ENCODE measurements at places on chromosomes 1 and 21.

DNA sequence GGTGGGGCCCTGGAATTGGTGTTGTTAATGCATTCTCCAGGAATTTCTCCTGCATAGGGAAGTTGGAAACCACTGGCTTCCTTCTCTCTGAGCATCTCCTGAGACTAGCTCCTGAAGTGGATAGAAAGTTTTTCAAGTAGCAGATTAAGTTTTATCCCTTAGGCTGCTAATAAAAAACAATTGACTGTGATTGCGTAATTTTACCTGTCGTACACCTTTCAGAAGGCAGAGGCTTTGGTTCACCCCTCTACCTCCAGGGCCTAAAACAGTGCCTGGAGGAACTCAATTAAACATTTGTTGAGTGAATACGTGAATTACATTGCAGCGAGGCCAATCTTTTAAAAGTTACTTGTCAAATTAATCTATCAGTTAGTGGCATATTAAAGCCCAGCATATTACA is 3.4 kb downstream of the ITSN1 start:
- no peak for DNase-seq

DNA sequence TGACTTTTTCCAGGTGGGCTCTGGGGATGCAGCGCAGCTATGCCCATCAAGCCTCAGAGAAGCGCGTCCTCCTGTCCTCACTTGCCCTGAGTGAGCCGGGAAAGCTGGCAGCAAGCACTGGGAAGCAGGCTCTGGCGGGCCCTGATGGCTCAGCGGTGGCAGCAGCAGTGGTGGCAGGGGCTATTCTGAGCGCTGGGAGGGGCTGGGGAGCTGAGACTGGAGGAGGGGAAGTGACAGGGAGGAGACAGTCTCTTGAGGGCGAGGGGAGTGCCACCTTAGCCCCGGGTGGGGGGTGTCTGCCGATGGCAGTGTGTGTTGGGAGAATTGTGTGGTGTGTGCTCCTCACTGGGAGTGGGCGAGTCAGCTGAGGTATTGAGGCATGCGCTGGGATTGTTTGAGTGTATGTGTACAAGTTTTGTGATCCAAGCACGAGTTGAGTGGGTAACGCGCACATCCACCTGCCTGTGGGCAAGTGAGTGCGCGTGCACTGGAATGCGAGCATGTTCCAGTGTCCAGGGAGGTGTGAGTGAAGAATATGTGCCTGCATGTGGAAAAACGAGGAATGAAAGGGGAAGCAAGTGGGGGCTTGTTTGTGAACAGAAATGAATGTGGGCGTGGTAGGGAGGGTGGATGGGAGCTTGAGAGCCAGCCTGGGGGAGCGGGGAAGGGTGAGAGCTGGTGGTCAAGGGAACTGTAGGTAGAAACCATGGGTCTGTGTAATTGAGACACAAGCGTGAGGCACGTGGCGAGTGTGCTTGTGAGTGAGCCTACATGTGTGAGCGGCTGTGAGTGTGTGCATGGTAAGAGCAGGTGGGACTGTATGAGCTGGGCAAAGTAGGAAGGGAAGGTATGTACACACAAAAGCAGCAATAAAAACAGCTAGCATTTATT is 2.9 kb upstream of the FOXO6 start:
- DNase-seq = no peak

DNA sequence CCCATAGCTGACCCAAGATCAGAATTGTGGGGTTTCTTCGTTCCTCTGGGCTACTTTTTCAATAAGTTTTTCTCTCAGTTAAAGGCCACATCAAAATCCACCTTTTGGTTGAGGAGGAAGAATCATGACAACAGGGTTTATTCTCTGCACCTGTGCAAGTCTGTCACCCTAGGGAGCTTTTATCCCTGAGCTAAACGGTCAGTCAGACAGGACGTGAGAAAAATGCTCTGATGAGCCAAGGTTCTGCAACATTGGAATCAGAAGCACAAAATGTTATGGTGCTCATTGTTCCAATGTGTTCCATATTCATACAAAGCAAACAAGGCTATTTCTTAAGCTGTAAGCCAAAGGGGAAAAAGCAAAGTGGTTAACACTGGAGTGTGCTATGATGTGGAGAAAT is 7.4 kb upstream of the ERICH3 start:
- DNase-seq = no peak

DNA sequence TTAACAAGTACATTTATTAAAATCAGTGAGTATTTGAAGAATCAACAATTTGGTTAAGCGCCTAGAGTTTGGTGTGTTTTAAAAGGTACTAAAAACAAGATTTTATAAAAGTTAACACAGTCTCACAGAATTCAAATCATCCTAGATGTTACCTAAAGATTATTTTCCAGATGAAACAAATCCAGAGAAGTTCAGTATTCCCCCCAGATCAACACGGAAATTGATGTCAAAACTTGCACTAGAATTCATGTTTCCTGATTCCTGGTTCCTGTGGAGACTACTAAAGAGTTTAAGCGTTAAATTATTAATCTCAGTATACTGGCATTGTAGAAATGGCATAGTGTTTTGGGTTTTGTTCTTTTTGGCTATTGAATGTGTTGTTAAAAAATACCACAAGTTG is 1.4 kb downstream of the PTBP2 start:
- no peak for DNase-seq

Data from BJ (cell line).